ENCODE measurements at places on chromosomes 7 and 10. TPM values are rescaled to one million over a fixed set of nuclear protein-coding genes. Genes with fewer than 3 reads are reported as not detected.

The HTR5A gene
- not detected for polyA plus RNA-seq

The ARMS2 gene
- not detected for polyA plus RNA-seq

The SAP25 gene
- polyA plus RNA-seq: 9.9 TPM

The LEP gene
- polyA plus RNA-seq: not detected

The NFE2L3 gene
- polyA plus RNA-seq: 5.3 TPM

The CYP2E1 gene
- 1.2 TPM for polyA plus RNA-seq

The CABCOCO1 gene
- 3.8 TPM for polyA plus RNA-seq

The NPFFR1 gene
- 0.14 TPM for polyA plus RNA-seq

The CCDC172 gene
- polyA plus RNA-seq: not detected

The FFAR4 gene
- polyA plus RNA-seq: 0.29 TPM

The TMEM168 gene
- polyA plus RNA-seq: 12.3 TPM

The PTPRN2 gene
- polyA plus RNA-seq: 3.7 TPM

The UTF1 gene
- polyA plus RNA-seq: 0.06 TPM

The PVRIG gene
- polyA plus RNA-seq: 0.41 TPM

The CYP2C9 gene
- polyA plus RNA-seq: 0.08 TPM

The NPY gene
- polyA plus RNA-seq: not detected

The ADRA2A gene
- polyA plus RNA-seq: 2.5 TPM

The STEAP1B gene
- polyA plus RNA-seq: 0.50 TPM

The SPDYE6 gene
- polyA plus RNA-seq: 0.08 TPM

The CCAR1 gene
- 56.2 TPM for polyA plus RNA-seq

The INA gene
- polyA plus RNA-seq: 0.04 TPM

The ASAH2B gene
- polyA plus RNA-seq: 3.1 TPM

The CELF2 gene
- polyA plus RNA-seq: 13.6 TPM

The CFAP70 gene
- 3.5 TPM for polyA plus RNA-seq

The GSTO2 gene
- polyA plus RNA-seq: 6.6 TPM

The CLRN3 gene
- polyA plus RNA-seq: 0.10 TPM

The PRLHR gene
- polyA plus RNA-seq: not detected

The SPDYE16 gene
- polyA plus RNA-seq: 0.14 TPM

The STRA8 gene
- polyA plus RNA-seq: not detected

The PPP1R17 gene
- not detected for polyA plus RNA-seq

The CALML3 gene
- polyA plus RNA-seq: 0.04 TPM

The GRM3 gene
- not detected for polyA plus RNA-seq

The AKR1C4 gene
- polyA plus RNA-seq: not detected

The ZPBP gene
- 0.03 TPM for polyA plus RNA-seq

The IPMK gene
- polyA plus RNA-seq: 4.6 TPM

The LBX1 gene
- 0.02 TPM for polyA plus RNA-seq

The SPDYE2B gene
- polyA plus RNA-seq: not detected

The TMEM213 gene
- 0.29 TPM for polyA plus RNA-seq

The SLC18A3 gene
- polyA plus RNA-seq: not detected

The CAPZA2 gene
- 38.4 TPM for polyA plus RNA-seq

The HTRA1 gene
- 50.7 TPM for polyA plus RNA-seq

The ANXA8 gene
- polyA plus RNA-seq: 12.5 TPM

The PILRA gene
- polyA plus RNA-seq: 14.2 TPM

The IRF5 gene
- 22.1 TPM for polyA plus RNA-seq

The PRTFDC1 gene
- 1.6 TPM for polyA plus RNA-seq

The STK31 gene
- polyA plus RNA-seq: 1.3 TPM
